ENCODE measurements at places on chromosomes 6 and 20. TPM values are rescaled to one million over a fixed set of nuclear protein-coding genes. Genes with fewer than 3 reads are reported as not detected.

- H3K27ac ChIP-seq, result no peak overlapping the region
- H3K4me1 ChIP-seq, result peaks cover 5% of the 10 kb centered on the region
- DNase-seq, result no peak
- H3K27me3 ChIP-seq, result peaks cover 60% of the 10 kb centered on the region
- H3K4me3 ChIP-seq, result no peak overlapping the region
Measured at GRCh38 chr6:133854364-133855275, 34.3 kb upstream of the TCF21 start.

DNA sequence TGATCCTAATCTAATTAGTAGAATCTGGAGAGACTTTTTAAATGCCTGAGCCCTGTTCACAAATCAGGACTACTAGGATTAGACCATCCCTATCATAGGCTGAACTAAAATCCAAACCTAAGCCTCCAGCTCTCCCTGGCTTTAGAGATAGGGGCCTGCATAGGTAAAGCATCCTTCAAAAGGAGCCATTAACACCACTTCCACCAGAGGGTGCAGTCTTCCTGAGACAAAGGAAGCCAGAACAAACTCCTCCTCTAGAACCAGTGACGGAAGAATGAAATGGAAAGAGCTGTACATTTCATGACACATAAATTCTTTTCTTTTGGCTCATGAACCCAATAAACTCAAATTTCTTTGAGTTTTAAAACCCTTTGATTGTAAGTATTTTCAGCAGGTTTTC, 291.2 kb upstream of the ADGRB3 start:
- no peak overlapping the region for H3K27ac ChIP-seq
- no peak overlapping the region for H3K4me3 ChIP-seq
- H3K4me1 ChIP-seq, result no peaks in the 10 kb centered on the region
- no peak for DNase-seq
- no peaks in the 10 kb centered on the region for H3K27me3 ChIP-seq

GRCh38 chr6:146884728-146885127, 286.0 kb downstream of the ADGB start:
- H3K4me1 ChIP-seq, result no peaks in the 10 kb centered on the region
- H3K27ac ChIP-seq, result no peak overlapping the region
- H3K4me3 ChIP-seq, result no peak overlapping the region
- no peaks in the 10 kb centered on the region for H3K36me3 ChIP-seq
- no peak for DNase-seq

SIM1 gene
- total RNA-seq, result not detected

DNA sequence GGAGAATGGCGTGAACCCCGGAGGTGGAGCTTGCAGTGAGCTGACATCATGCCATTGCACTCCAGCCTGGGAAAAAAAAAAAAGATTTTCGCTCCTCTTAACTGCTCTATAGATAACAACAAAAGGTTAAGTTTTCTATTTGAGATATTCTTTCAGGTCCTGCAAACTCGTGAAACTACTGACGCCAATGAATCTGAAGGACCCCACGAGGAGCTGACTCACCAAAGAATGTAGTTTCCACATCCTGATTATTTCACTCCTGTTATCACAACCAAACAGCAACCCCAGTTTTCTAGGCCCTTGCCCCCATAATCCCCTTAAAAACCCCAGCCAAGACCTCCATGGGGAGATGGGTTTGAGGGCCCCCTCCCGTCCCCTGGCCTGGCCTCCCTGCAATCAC, 58.7 kb downstream of the OTOR start:
- no peak overlapping the region for H3K27ac ChIP-seq
- H3K4me1 ChIP-seq, result no peaks in the 10 kb centered on the region
- no peaks in the 10 kb centered on the region for H3K36me3 ChIP-seq
- H3K27me3 ChIP-seq, result peaks cover 15% of the 10 kb centered on the region

GRCh38 chr6:53862662-53863462, 68.1 kb downstream of the LRRC1 start:
- no peak for DNase-seq
- H3K36me3 ChIP-seq, result no peaks in the 10 kb centered on the region
- no peaks in the 10 kb centered on the region for H3K27me3 ChIP-seq
- H3K4me3 ChIP-seq, result no peak overlapping the region
- peaks cover 4% of the 10 kb centered on the region for H3K4me1 ChIP-seq
- H3K27ac ChIP-seq, result no peak overlapping the region

DNA sequence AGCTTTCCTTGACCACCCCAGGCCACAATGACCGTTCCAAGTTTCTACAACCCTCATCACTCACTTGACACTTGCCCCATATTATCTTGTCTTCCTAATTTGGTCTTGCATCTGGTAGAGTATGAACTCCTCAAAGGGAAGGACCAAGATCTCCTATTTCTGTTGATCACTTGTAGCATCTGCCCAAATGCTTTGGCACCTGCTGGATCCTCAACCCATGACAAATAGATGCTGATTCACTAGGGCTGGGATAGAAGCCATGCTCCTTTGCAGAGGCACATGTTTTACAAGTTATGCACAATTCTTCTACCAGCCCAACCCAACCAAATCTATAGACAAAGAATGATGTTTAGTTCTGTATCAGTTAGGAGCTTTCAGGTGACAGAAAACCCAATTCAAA, 110.7 kb downstream of the UNC5CL start:
- no peaks in the 10 kb centered on the region for H3K4me1 ChIP-seq
- no peaks in the 10 kb centered on the region for H3K36me3 ChIP-seq
- no peak overlapping the region for H3K27ac ChIP-seq
- DNase-seq, result no peak

GRCh38 chr20:17395729-17396128, 135.4 kb downstream of the BFSP1 start:
- H3K4me1 ChIP-seq, result no peaks in the 10 kb centered on the region
- no peak for DNase-seq
- H3K4me3 ChIP-seq, result no peak overlapping the region
- no peak overlapping the region for H3K27ac ChIP-seq
- no peaks in the 10 kb centered on the region for H3K27me3 ChIP-seq

DNA sequence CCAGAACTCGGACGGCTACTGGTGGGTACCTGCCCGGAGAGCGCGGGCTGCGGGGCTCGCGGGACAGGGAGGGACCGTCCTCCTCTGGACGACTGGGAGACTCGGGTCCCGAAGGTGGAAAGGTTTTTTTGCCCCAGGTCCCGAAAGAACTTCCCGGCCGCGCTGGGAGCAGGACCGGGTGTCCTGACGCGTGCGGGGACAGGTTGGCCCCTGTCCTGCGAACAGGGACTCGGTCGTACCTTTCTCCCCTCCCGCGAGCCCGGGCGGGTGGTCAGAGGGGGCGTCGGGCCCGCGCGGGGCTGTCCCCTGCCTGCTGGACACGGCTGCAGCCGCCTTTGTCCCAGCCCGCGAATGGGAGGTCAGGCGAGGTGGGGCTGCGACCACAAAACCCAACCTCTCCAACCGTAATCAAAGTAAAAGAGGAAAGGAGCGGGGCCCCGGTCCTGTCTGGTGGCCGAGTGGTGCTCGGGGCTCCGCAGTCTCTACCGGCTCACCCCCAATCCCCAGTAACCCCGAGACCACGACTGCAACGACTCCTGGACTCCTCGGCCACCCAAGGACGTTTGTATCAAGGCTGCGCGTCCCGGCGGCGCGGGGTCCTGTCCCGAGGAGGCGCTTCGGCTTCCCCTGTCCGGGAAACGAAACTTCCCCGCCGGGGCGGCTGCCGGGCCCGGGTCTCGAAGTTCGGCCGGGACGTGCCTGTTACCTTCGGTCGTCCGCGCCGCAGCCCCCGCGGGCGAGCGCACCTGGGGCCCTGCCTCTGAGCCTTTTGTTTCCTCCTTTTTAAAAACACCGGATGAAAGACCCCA, 798 bp downstream of the DSP start:
- no peak for DNase-seq
- no peaks in the 10 kb centered on the region for H3K36me3 ChIP-seq
- H3K27me3 ChIP-seq, result peaks cover 75% of the 10 kb centered on the region
- no peak overlapping the region for H3K27ac ChIP-seq
- H3K4me1 ChIP-seq, result peaks cover 9% of the 10 kb centered on the region
- peak overlapping the region; percentile 80 for H3K4me3 ChIP-seq

DNA sequence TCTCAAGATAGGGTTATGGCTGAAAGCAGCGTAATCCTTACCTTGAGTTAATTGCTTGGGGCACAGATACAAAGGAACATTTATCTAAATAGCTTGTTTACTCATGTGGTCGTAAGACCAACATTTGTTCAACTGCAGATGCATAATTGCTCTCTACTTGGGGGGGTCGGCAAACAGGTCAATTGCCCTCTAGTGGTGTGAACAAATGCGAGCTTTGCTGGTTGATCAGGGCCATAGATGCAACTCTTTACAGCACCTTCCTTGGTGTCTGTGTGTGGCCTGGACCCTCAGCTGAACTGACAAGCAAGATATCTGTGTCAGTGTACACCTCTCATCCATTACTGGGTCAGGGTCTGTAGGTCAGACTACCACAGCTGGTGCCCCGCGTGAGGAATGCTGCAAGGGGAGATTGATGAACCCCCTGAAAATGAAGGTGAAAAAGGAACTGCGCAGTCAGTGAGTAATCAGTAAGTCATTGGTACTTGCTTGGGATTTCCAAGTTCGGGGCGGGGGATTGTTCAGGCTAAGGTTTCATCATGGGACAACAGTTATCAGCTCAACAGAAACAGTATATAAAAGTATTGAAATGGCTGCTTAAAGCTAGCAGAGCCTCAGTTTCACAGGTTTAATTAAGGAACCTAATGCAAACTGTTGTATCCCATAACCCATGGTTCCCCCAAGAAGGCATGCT, 24.0 kb downstream of the HLA-DPA1 start:
- no peak for DNase-seq
- no peak overlapping the region for H3K4me3 ChIP-seq

DNA sequence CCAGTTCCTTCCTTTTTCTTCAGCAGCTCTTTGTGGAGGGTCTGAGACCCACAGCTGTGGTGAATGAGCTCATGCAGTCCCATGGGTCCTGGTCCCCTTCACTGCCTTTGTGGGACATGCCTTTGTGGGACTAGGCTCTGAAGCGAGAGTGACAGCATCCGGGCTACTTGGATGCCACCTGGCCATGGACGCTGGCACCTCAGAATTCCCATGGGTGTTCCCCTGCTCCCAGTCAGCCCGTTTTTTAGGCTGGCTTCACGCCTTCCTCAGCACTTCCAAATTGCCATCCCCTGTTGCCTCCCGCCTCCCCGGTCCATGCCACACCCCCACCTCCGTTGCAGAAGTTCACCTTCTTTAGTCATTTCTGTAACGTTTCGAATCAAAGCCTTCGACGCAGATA, 45.1 kb downstream of the RAMACL start:
- H3K4me1 ChIP-seq, result peaks cover 19% of the 10 kb centered on the region
- no peaks in the 10 kb centered on the region for H3K27me3 ChIP-seq
- H3K4me3 ChIP-seq, result peak overlapping the region; percentile 60
- no peaks in the 10 kb centered on the region for H3K36me3 ChIP-seq
- peak overlapping the region; percentile 77 for H3K27ac ChIP-seq

CLIC1 gene
- total RNA-seq, result 423 TPM

DNA sequence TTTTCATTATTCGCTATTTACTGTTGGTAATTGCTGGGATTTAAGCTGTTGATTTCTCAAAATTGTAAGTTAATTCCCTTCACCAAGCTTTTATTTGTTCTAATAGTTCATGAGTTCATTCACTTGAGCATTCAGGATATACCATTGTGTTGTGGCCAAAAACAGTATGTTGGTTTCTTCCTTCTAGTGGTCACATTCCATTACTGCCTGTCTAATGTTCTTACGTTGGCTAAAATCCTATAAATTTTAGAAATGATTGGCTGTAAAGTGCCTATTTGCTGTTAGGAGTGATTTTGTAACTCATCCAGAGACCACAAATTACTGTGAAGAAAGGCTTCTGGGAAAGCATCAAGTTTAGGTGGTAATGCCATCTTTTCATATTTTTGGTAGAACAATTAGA, 76.3 kb downstream of the FARS2 start:
- no peaks in the 10 kb centered on the region for H3K27me3 ChIP-seq
- H3K36me3 ChIP-seq, result no peaks in the 10 kb centered on the region
- H3K27ac ChIP-seq, result no peak overlapping the region
- DNase-seq, result no peak
- no peak overlapping the region for H3K4me3 ChIP-seq

SAMD10 gene
- 23.4 TPM for total RNA-seq

HMGCLL1 gene
- not detected for total RNA-seq

DNA sequence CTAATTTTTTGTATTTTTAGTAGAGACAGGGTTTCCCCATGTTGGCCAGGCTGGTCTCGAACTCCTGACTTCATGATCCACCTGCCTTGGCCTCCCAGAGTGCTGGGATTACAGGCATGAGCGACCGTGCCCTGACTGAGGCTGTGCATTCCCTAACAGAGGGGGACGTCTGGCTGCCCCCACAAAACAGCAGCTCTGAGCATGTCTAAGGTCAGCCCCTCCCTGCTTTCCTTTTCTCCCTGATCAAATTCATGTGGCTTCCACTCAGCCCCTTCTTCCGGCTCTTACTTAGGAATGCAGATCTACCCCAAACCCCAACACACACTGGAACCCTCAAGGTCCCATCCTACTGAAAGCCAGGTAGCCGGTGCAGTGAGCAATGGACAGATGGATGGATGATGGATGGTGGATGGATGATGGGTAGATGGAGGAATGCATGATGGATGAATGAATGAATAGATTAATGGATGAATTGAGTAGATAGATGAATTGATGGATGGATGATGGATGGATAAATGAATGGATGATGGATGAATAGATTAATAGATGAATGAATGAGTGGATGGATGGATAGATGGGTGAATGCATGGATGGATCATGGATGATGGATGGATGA, 91.5 kb upstream of the BHLHE23 start:
- H3K36me3 ChIP-seq, result no peaks in the 10 kb centered on the region
- H3K27me3 ChIP-seq, result no peaks in the 10 kb centered on the region
- DNase-seq, result no peak
- no peak overlapping the region for H3K4me3 ChIP-seq
- H3K27ac ChIP-seq, result no peak overlapping the region

DNA sequence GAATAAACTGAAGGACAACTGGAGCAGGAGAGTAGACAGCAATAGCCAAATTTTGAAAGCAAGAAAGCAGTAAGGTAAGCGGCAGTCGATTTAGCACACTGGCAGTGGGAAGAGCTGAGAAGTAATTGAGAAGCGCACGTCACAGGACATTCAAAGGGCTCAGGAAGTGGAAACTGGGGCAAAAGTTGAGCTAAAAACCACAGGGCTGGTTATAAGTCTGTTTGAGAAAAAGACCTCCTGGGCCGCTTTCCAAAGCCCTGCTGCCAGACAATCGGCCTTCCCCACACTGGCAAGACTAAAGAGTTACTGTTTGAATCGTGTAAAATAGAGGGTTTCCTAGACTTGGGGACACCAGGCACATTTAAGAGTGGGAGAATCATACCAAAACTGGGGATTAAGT, 161.4 kb downstream of the DNAH8 start:
- H3K36me3 ChIP-seq, result no peaks in the 10 kb centered on the region
- H3K4me3 ChIP-seq, result peak overlapping the region; percentile 40
- peaks cover 2% of the 10 kb centered on the region for H3K27me3 ChIP-seq
